CD4-positive, CD25-positive, alpha-beta regulatory T cell (primary cell): ENCODE measurements at places on chromosomes 3 and 15. TPM values are rescaled to one million over a fixed set of nuclear protein-coding genes. Genes with fewer than 3 reads are reported as not detected.

Gene GOLGA6L9
- total RNA-seq: 2.9 TPM

Gene DCLK3
- total RNA-seq: not detected

Gene NR2E3
- not detected for total RNA-seq

DNA sequence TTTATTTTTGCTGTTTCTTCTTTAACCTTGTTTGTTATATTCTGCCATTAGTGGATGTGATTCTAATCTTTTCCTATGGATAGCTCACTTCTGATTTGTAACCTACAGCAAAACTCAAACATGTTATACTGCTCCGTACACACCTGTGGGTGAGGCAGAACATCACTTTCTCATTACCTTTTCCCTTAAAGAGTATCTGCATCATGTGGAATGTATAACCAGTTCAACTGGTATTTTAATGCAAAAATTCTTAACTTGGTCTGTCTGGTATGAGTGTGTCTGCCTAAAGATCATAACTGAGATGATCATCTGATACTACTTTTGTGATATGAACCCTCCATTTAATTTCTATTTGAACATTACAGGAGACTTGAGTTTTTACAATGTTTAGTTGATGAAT lies 13.0 kb upstream of the UPK1B start:
- H3K36me3 ChIP-seq: no peaks in the 10 kb centered on the region
- no peaks in the 10 kb centered on the region for H3K4me1 ChIP-seq
- H3K4me3 ChIP-seq: no peak overlapping the region
- no peak overlapping the region for H3K27ac ChIP-seq

GRCh38 chr3:128083396-128083795 lies 31.2 kb downstream of the SEC61A1 start:
- H3K4me3 ChIP-seq: no peak overlapping the region
- no peaks in the 10 kb centered on the region for H3K4me1 ChIP-seq
- DNase-seq: no peak
- peaks cover 82% of the 10 kb centered on the region for H3K36me3 ChIP-seq

DNA sequence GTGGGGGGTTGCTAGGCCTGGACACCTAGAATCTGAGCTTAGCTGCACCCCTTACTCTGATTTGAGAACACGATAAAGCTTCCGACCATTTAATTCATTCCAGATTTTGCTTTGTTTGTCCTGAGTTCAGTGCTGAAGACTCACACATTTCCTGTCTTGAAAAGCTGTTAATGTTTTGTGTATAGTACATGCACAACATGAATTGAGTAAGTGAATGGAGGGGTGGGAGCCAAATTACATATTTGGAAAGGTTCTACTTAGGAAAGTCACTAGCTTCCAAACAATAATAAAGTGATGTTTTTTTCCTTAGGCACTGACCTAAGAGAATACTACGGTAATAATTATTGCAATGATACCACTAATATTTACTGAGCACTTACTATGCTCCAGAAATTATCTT lies 955.2 kb upstream of the NR2F2 start:
- H3K36me3 ChIP-seq: no peaks in the 10 kb centered on the region
- H3K27me3 ChIP-seq: no peaks in the 10 kb centered on the region
- H3K4me1 ChIP-seq: no peaks in the 10 kb centered on the region
- H3K27ac ChIP-seq: no peak overlapping the region
- no peak for DNase-seq

- H3K4me3 ChIP-seq: no peak overlapping the region
- H3K36me3 ChIP-seq: no peaks in the 10 kb centered on the region
- no peak overlapping the region for H3K27ac ChIP-seq
- H3K4me1 ChIP-seq: no peaks in the 10 kb centered on the region
- no peaks in the 10 kb centered on the region for H3K27me3 ChIP-seq
Observed at GRCh38 chr3:27133060-27133459, 236.1 kb downstream of the NEK10 start.
